Foreskin fibroblast (primary cell): ENCODE measurements at places on chromosomes 5 and 9.

- no peak for DNase-seq
These were observed 116.0 kb upstream of the LPCAT1 start for GRCh38 chr5:1639757-1640156.

GRCh38 chr5:116908537-116908936, 333.9 kb upstream of the SEMA6A start:
- DNase-seq: no peak

GRCh38 chr9:89138463-89139390, 39.9 kb downstream of the SHC3 start:
- DNase-seq: peak; percentile 52

DNA sequence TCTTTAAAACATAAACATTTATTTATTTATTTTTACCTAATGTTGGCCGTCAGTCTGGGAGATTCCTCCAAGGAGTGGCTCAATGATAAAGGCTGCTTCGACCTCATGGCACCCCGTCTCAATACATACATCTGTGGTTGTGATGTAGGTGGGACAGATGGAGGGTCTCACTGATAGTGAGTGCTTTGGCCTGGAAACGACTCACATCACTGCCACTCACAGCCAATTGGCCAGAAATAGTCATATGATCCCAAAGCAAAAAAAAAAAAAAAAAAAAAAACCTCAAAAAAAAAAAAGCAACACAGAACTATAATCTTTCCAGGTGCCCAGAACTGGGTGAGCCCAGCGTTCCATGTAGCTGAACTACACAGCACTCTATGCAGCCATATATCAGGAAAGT, 125.4 kb downstream of the PSAT1 start:
- no peak for DNase-seq

GRCh38 chr5:69007163-69007562, 86.7 kb upstream of the SLC30A5 start:
- no peak for DNase-seq

GRCh38 chr5:138985683-138986082, 110.5 kb upstream of the LRRTM2 start:
- DNase-seq: no peak

DNA sequence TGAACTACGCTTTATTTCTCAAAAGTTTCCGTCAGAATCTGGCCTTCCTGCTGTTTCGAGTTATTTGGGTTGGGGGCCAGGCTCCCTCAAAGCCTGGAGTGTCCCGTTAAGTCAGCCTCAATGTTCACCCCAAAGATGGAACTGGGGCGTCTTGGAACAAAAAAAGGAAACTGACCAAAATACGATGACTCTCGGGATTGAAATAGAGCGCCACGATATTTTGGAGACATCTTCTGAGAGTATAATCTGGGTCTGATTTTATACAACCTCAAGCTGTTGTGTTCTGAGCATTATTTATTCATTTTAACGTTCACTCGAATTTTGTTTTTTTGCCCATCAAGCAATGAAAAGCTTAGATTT, 28.1 kb downstream of the TLX3 start:
- no peak for DNase-seq

- DNase-seq: peak; percentile 56
These were observed 316.2 kb upstream of the CLINT1 start for GRCh38 chr5:158174918-158175851.

GRCh38 chr5:98214240-98215051, 559.0 kb upstream of the RGMB start:
- no peak for DNase-seq

GRCh38 chr5:116084287-116084691, 536 bp upstream of the COMMD10 start:
- DNase-seq: peak; percentile 19

- peak; percentile 94 for DNase-seq
These were observed 20.9 kb downstream of the CSF2 start for GRCh38 chr5:132094393-132095076.

- peak; percentile 34 for DNase-seq
These were observed 104.6 kb upstream of the FAM174A start for GRCh38 chr5:100430268-100431195.
